ENCODE measurements at places on chromosomes 1 and 21.

GRCh38 chr1:38558500-38559445, 300.8 kb downstream of the RRAGC start:
- no peak for DNase-seq

DNA sequence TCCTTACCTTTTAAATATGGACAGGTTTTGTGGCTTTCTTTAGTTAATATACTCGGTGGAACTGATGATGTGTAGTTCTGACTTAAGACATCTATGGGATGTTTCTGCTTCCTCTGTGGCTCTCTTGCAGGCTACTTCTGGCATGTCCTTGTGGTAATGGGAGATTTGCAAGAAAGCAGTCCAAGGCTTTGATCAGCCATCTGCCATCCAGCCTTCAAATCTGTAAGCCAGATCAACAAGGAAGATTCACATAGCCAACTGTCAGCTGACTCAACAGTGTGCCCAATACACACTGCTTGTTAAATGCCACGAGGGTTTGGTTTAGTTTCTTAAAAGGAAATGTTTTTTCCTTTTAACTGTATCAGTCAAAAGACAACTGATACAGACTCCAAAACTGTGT, 722.2 kb upstream of the CHRM3 start:
- DNase-seq, result no peak

DNA sequence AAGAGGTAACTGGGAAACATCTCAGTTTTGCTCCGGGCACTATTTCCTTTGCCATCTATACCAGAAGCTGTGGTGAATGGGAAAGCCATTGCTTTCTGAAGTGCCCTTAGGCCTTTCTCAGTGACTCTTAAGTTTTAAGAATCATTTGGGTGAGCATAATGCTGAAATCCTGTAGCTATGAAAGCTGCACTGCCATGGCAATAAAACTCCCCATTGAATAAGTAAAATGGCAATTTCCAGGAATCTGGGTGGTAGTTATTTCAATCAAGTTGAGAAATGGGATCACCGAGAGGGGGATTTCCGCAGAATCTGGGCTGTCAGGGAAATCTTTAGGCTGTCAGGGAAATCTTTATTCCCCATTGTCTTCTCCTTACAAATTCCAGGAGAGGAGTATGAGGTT, 26.8 kb upstream of the MACF1 start:
- no peak for DNase-seq

- DNase-seq, result no peak
Measured at GRCh38 chr1:109508001-109508872, 1.3 kb downstream of the AMIGO1 start.

- no peak for DNase-seq
Measured at GRCh38 chr1:228284521-228284920, 76.7 kb downstream of the OBSCN start.
